Activated naive CD8-positive, alpha-beta T cell treated with anti-CD3 and anti-CD28 coated beads for 36 hours (primary cell): ENCODE measurements at places on chromosomes 2 and 18. TPM values are rescaled to one million over a fixed set of nuclear protein-coding genes. Genes with fewer than 3 reads are reported as not detected.

DNA sequence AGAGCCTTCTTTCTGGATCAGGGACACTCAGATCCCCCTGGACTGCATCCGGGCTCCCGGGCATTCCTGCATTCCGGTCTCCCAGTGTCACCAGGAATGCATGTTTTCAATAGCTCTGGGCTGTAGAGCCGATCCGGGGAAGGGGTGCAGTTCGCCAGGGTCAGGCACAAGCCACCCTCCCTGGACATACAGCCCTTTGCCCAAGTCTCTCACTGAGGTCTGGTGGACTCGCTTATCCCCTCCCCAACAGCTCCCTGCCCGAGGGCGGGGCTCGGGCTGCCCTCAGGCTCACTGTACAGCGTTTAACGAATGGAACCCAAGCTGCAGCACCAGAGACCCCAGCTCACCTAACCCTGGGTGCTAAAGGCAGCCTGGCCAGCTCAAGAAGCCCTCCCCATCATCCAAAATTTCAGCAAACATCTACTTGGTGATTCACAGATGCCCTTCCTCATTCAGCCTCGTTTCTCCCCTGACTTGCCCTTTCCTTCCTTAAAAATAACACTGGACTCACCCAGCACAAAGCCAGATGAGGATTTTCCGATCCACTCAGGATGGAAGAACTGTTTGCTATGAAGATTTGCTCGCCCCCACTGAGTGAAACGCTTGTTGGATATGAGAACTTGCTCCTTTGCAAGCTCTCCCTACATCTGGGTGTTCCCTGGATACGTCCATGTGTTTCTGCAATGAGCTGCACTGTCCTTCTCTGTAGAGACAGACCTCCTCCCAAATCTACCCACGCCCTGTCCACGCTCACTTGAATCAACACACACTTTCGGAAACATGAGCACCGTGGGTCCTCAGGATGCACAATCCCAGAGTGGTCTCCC, 58.1 kb downstream of the PXDN start:
- no peak overlapping the region for H3K4me3 ChIP-seq
- DNase-seq: no peak
- H3K27ac ChIP-seq: no peak overlapping the region
- H3K36me3 ChIP-seq: no peaks in the 10 kb centered on the region
- H3K27me3 ChIP-seq: peaks cover 8% of the 10 kb centered on the region

- peaks cover 23% of the 10 kb centered on the region for H3K27me3 ChIP-seq
- no peaks in the 10 kb centered on the region for H3K36me3 ChIP-seq
- no peaks in the 10 kb centered on the region for H3K4me1 ChIP-seq
- no peak for DNase-seq
Observed at GRCh38 chr2:225737556-225737955, 338.0 kb downstream of the NYAP2 start.

- no peaks in the 10 kb centered on the region for H3K4me1 ChIP-seq
- H3K4me3 ChIP-seq: no peak overlapping the region
- no peaks in the 10 kb centered on the region for H3K27me3 ChIP-seq
- no peak overlapping the region for H3K27ac ChIP-seq
Observed at GRCh38 chr2:36397728-36398413, 42.3 kb downstream of the CRIM1 start.

- no peak for DNase-seq
- no peak overlapping the region for H3K27ac ChIP-seq
- no peaks in the 10 kb centered on the region for H3K36me3 ChIP-seq
- H3K27me3 ChIP-seq: peaks cover 4% of the 10 kb centered on the region
- no peak overlapping the region for H3K4me3 ChIP-seq
Observed at GRCh38 chr18:67599277-67599676, 82.8 kb upstream of the DSEL start.

GRCh38 chr2:170213651-170214050, 35.7 kb downstream of the MYO3B start:
- H3K27ac ChIP-seq: no peak overlapping the region
- no peak overlapping the region for H3K4me3 ChIP-seq
- H3K36me3 ChIP-seq: peaks cover 5% of the 10 kb centered on the region
- H3K4me1 ChIP-seq: peaks cover 4% of the 10 kb centered on the region

- no peak overlapping the region for H3K4me3 ChIP-seq
- no peaks in the 10 kb centered on the region for H3K4me1 ChIP-seq
- H3K27ac ChIP-seq: no peak overlapping the region
- H3K36me3 ChIP-seq: no peaks in the 10 kb centered on the region
Observed at GRCh38 chr2:55459279-55459678, 39.6 kb upstream of the CCDC88A start.

Gene RND3
- total RNA-seq: not detected

Gene VIL1
- total RNA-seq: not detected

Gene SCN2A
- total RNA-seq: 0.04 TPM

Gene CCL20
- 4.4 TPM for total RNA-seq

Gene SLC8A1
- total RNA-seq: 0.22 TPM

Gene CDH20
- total RNA-seq: 0.20 TPM

Gene PPP1R7
- total RNA-seq: 80.4 TPM

Gene CIAO1
- total RNA-seq: 73.9 TPM

Gene CSRNP3
- total RNA-seq: not detected

Gene SIX3
- not detected for total RNA-seq
